Stimulated activated CD4-positive, alpha-beta T cell treated with anti-CD3 and anti-CD28 coated beads, TNF-alpha, amount 100 ng/mL, for 4 hours (primary cell): ENCODE measurements at places on chromosomes 13 and 19.
A peak's percentile ranks its signal among the peaks of the same experiment; 100 is the strongest.

DNA sequence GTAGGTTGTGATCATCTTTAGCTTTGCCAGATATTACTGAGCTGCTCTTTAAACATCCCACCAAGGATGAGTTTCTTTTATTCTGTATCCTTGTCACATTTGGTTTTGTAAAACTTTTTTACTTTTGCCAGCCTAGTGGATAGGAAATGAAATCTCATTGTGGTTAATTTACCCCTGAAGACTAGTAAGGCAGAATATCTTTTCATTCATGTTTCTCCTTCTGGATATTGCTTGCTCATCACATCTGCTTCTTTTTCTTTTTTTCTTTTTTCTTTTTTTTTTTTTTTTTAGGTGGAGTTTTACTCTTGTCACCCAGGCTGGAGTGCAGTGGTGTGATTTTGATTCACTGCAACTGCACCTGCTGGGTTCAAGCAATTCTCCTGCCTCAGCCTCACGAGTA is 31.3 kb downstream of the SIPA1L3 start:
- DNase-seq, result no peak

GRCh38 chr19:46537136-46538097 is 41.8 kb upstream of the PNMA8B start:
- DNase-seq, result peak; percentile 39

DNA sequence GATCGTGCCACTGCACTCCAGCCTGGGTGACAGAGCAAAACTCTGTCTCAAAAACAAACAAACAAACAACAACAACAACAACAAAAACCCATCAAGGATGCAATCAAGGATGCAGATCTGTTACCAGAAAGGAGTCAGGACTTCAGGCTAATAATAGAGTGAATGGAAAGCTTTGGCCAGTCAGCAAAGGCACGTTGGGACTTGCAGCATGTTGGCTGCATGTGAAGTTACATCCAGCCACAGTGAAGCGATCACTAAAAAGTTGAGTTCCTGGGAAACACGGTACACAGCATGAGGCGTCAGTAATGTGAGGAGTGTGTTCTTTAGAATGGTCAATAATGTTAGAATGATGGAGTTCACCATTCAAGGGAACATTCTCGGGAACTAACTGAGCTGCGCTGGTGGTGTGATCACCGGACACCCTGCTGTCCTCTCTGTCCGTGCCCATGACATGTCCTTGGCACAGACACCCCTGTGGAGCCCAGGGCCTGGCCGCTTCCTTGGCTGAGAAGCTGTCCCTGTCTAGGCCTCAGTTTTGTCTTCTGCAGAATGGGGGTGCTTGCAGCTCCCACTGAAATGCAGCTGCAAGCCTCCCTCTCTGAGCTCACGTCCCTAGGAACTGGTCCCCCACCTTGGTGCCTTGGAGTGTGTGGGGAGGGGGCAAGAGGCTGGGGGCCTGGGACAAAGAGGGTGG is 2.3 kb upstream of the LGALS7B start:
- no peak for DNase-seq

DNA sequence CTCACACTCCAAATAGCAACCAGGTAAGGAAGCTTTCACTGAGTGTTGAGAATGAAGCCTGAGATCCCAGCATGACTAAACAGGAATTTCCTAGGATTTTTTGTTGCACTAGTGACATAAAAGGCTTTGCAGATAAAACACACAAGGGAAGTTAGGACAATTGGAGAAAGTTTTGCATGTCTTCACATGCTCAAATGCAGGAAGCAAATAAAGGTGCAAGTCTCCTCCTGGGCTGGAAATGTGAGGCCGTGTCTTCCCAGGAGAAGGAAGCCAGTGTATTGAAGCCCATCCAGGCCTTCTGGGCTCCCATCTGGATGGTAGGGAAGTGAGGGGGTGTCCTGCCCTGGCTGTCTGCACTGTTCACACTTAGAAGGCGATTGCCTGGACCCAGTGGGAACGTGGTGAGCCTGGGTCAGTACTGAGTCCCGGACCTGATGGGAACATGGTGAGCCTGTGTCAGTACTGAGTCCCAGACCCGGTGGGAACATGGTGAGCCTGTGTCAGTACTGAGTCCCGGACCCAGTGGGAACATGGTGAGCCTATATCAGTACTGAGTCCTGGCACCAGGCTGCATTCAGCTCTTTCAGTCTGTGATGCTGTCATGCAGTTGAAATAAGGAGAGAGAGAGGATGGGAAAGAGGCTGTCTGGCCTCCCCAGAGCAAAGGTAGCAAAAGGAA is 38.7 kb downstream of the SIAH3 start:
- no peak for DNase-seq

GRCh38 chr19:47107202-47107952 is 6.2 kb downstream of the ZC3H4 start:
- DNase-seq, result no peak

GRCh38 chr19:7401694-7402093 is 53.0 kb downstream of the ARHGEF18 start:
- DNase-seq, result no peak

DNA sequence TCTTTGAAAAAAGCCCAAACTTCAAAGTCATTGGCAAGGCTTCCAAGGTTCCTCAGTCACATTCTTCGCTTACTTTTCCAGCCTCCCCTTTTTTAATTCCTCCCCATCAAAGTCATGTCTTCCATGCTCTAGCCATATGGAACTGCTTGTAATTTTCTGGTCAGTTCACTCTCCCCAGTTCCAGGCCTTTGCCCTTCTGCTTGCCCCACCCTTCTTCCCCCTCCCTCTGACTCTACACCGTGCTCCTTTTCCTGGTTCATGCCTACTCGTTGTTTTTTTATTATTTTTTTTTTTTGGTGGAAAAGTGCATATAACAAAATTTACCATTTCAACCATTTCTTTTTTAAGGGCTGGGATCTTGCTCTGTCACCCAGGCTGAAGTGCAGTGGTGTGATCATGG is 102.3 kb downstream of the UBL3 start:
- no peak for DNase-seq

DNA sequence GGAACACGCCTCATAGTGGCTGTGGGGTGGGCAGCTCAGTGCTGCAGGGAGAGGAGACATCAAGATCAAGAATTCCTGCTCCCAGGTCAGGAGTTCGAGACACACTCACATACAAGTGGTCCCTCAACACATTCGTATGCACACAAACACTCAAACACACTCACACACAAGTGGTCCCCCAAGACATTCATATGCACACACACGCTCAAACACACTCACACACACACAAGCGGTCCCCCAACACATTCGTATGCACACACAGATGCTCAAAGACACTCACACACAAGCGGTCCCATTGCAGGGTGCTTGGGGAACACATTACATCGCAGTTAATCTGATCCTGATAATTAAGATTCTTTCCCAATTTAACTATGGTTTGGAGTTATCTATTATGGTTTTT is 28.2 kb downstream of the FCGBP start:
- DNase-seq, result no peak

- no peak for DNase-seq
These were observed 79.7 kb downstream of the EFNB2 start for GRCh38 chr13:106455777-106456176.

- DNase-seq, result no peak
These were observed 1.4 kb upstream of the ICAM4 start for GRCh38 chr19:10285393-10285792.

DNA sequence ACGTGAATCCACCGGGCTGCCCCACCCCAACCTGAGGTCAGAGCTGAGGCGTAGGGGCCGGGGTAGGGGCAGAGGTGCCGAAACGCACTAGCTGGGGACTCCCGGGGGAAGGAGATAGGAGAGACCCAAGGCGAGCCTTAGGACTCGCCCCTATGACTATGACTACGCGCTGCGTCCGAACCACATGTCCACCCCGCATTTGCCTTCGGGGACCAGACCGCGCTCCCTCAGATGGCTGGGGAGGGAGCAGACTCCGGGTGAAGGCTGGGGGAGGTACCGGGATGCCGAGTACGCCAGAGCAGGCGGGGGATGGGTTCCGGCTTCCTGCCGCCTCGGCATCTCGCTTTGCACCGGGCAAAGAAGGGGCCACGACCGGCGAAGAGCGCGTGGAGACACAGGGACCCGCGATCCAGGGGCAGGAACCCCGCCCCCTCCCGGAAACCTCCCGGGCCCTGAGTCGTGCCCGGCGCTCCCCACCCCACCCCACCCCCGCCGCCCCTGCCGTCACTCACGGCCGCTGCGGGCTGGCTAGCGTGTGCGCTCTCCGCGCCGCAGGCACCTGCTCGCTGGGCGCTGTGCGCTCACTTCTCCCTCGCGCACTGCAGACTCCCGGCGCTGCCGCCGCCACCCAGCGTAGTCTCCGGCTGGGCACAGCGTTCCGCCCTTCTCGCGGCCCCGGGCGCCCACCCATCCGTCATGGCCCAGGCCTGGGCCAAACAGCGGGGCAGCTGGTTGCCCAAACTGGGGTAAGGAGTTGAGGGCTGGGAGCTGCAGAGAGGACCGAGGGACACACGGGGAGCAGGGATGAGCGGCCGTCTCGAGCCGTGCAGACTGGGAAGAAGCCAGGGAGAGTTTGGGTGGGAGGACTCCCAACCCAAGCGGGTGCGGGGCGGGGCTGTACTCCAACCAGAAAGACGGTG is 622 bp upstream of the VSTM2B start:
- DNase-seq, result no peak

GRCh38 chr19:3618144-3618810 is 8.3 kb downstream of the CACTIN start:
- DNase-seq, result no peak

GRCh38 chr13:50873467-50873866 is 30.0 kb upstream of the DLEU7 start:
- no peak for DNase-seq

DNA sequence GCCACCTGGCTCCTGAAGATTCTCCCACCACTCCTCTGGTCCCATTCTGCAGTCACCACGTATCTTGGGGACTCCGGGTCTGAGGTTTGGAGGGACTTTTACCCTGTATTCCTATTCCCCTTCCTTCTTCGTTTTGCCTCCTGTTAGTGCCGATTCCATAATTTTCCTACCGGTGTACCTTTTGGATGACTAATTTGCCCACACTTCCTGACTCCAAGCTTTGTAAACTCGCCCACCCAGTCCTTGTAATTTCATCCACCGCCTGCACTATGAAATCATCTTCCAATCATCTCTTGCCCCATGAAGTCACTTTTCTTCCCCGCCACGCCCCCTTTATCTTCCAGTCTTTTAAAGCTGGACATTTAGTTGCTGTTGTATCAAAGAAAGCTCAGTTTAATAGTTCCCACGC is 572 bp downstream of the UCHL3 start:
- no peak for DNase-seq

DNA sequence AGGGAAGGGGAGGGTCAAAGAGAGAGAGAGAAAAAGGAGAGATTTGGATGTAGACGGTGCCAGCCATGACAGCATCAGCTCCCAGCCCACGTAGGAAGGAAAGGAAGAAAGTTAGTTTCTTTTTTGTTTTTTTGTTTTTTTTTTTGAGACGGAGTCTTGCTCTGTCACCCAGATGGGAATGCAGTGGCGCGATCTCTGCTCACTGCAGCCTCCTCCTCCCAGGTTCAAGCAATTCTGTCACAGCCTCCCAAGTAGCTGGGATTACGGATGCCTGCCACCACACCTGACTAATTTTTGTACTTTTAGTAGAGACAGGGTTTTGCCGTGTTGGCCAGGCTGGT is 27.6 kb downstream of the ELL start:
- no peak for DNase-seq

DNA sequence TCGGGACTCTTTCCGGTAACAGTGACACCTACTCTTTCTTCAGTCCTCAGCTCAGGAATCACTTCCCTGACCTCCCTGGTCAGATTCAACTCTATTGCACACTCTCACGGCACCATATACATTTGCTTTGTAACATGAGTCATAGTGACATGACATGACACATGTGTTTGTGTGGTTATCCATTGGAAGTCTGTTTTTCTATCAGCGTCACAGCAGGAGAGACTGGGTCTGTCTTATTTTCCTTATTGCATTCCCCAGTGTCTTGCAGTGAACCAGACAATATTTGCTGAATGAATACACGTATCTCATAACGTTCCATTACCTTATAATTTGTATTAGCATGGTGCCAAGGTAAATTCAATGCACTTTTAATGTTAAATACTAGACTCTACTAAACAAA is 102.0 kb downstream of the DCLK1 start:
- no peak for DNase-seq

DNA sequence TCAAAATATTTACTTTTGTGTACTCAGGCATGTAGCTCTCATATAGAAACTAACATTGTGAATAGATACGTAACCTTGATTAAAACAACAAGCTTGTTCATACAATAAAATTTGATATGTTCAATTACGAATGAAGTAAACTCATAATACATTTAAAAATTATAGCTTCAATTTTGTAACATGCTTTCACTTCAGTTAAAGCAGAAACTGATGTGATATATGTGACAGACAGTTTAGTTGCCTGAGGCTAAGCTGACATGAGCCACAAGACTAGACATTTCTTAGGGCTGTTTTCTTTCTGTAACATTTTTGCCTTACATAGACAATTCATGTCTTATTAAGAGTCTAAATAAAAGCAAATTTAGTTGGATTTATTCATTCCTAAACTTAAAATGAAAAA is 526.0 kb downstream of the PCDH9 start:
- DNase-seq, result no peak

GRCh38 chr13:97341135-97341534 is 92.8 kb upstream of the RAP2A start:
- no peak for DNase-seq

GRCh38 chr13:94622344-94622743 is 20.7 kb downstream of the GPR180 start:
- DNase-seq, result no peak

GRCh38 chr19:7083076-7083956 is 13.8 kb downstream of the ZNF557 start:
- DNase-seq, result no peak

DNA sequence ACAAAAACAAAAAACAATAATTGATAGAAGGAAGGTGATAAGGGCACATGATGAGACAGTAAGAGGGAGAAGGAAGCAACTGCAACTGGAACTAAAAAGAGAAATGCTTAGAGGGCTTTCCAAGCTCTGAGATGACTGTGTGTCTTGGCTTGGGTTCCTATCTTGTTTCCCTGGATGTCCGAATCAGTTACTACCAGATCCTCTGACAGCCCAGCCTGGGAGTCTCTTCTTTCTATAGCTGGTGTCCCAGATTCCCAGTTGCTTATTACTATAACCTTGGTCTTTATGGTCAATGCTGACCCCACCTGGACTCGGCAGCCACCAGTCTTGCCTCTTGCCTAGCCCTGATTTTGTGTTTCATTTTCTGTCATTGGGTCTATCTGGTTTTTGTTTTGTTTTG is 116.4 kb downstream of the RFC3 start:
- no peak for DNase-seq

- DNase-seq, result no peak
These were observed 2.0 kb downstream of the LHB start for GRCh38 chr19:49014870-49015255.

DNA sequence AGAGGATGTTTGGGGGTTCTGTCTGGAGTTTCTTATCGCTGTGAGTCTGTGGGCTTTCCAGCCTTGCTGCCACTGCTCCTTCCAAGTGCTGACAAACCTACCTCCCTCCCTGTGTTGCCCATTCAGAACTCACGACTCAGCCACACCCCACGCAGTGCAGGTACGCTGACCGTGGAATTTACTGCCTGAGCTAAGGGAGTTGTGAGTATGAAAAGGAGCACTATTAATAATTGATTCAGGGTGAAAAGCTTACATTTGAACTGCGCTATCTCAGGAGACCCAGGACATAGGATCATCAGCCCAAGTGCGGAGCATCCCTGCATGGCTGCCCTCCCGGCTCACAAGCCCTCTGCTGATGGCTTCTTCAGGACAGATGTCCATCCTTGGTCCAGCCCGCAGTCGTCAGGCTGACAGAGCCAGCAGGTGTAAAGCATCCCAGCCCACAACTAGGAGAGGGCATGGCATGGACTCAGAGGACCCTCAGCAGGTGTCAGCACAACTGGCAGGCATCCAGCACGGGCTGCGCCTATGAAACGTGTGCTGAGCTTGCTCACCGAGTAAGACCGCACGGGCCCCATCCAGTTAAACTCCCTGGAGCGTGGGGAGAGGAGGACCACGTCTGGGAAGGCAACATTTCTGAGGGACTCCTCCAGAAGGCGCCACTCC is 244.0 kb downstream of the COL4A1 start:
- no peak for DNase-seq
